ENCODE measurements at places on chromosomes 11 and 22.

- DNase-seq = no peak
- peak overlapping the region; percentile 24 for H3K4me3 ChIP-seq
- peaks cover 44% of the 10 kb centered on the region for H3K4me1 ChIP-seq
- peaks cover 56% of the 10 kb centered on the region for H3K36me3 ChIP-seq
Observed at GRCh38 chr11:32586576-32587190, 3.1 kb downstream of the EIF3M start.

GRCh38 chr11:113504071-113504470 is 28.9 kb upstream of the DRD2 start:
- no peaks in the 10 kb centered on the region for H3K4me1 ChIP-seq
- no peak overlapping the region for H3K27ac ChIP-seq

GRCh38 chr22:43530349-43531201 is 118.8 kb downstream of the MPPED1 start:
- H3K4me1 ChIP-seq = no peaks in the 10 kb centered on the region
- no peak overlapping the region for H3K4me3 ChIP-seq
- H3K27me3 ChIP-seq = no peaks in the 10 kb centered on the region

GRCh38 chr11:73565804-73566203 is 32.1 kb downstream of the FAM168A start:
- no peak overlapping the region for H3K27ac ChIP-seq
- no peaks in the 10 kb centered on the region for H3K27me3 ChIP-seq
- H3K4me1 ChIP-seq = no peaks in the 10 kb centered on the region
- H3K36me3 ChIP-seq = peaks cover 2% of the 10 kb centered on the region
- no peak for DNase-seq
- no peak overlapping the region for H3K4me3 ChIP-seq

GRCh38 chr11:118911880-118912741 is 13.6 kb downstream of the BCL9L start:
- H3K27ac ChIP-seq = peak overlapping the region; percentile 95
- peak; percentile 73 for DNase-seq
- H3K4me3 ChIP-seq = peak overlapping the region; percentile 68
- H3K27me3 ChIP-seq = no peaks in the 10 kb centered on the region
- H3K36me3 ChIP-seq = peaks cover 29% of the 10 kb centered on the region

DNA sequence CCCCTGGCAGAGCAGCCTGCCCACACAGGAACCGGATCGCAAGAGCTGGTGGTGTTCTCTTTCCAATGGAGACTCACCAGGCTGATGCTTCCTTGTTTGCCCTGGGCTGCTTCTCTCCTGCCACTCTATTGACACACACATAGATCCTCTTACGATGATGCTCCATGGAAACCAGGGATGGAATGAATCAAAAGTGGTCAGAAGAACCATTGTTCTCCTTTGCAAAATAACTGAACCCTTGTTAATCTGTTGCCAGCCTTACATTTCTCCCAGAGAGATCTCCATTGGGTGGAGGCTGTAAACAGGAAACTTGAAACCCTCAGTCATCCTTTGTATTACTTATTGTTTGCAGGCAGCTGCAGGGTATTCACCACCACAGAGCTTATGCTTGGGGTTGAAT is 24.6 kb upstream of the LDLRAD3 start:
- H3K4me3 ChIP-seq = no peak overlapping the region
- no peaks in the 10 kb centered on the region for H3K27me3 ChIP-seq
- H3K27ac ChIP-seq = no peak overlapping the region

- no peak overlapping the region for H3K27ac ChIP-seq
- no peaks in the 10 kb centered on the region for H3K27me3 ChIP-seq
- H3K4me3 ChIP-seq = no peak overlapping the region
- no peak for DNase-seq
- no peaks in the 10 kb centered on the region for H3K36me3 ChIP-seq
Observed at GRCh38 chr11:132528181-132528580, 1004.1 kb downstream of the OPCML start.

GRCh38 chr11:134522782-134523570 is 110.9 kb upstream of the B3GAT1 start:
- H3K27ac ChIP-seq = no peak overlapping the region
- no peaks in the 10 kb centered on the region for H3K4me1 ChIP-seq
- H3K36me3 ChIP-seq = no peaks in the 10 kb centered on the region
- H3K27me3 ChIP-seq = no peaks in the 10 kb centered on the region

DNA sequence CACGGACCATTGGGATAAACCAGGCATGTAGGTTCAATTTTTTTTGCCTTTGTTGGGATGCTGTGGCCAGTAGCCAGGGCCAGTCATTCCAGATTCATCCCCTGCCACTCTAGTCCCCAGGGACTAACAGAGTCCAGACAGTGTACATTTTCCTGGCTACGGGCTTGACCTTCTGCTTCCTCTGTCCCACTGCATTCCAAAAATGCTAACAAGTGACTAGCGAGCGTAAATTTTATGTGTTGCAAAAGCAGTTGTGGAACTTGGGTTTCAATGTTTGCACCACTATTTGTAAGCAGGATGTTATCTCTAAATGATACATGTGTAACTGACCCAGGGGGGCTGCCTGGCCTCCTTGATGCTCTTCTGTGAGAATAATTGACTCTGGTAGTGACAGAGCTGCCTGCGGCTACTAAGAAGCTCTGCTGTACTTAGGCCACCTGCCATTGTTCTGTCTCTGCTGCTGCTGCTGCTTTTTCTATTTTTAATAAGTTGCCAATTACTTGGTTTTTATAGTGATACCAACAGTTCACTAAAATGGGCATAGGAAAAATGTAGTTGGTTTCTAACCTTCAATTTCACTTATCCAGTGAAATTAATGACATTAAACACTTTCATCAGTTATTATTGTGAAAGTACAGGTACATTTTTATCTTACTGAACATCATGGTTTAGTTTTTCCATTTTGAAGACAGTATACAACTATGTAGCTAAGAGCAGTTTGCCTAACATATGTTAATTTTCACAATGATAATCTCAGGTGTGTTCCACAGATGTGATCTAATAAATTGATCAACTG is 26.8 kb downstream of the TNRC6B start:
- DNase-seq = no peak
- H3K27ac ChIP-seq = no peak overlapping the region
- no peak overlapping the region for H3K4me3 ChIP-seq

GRCh38 chr11:1310772-1311468 is 1.5 kb upstream of the TOLLIP start:
- H3K4me1 ChIP-seq = peaks cover 34% of the 10 kb centered on the region
- H3K27ac ChIP-seq = peak overlapping the region; percentile 96
- peaks cover 23% of the 10 kb centered on the region for H3K27me3 ChIP-seq
- peak overlapping the region; percentile 75 for H3K4me3 ChIP-seq

DNA sequence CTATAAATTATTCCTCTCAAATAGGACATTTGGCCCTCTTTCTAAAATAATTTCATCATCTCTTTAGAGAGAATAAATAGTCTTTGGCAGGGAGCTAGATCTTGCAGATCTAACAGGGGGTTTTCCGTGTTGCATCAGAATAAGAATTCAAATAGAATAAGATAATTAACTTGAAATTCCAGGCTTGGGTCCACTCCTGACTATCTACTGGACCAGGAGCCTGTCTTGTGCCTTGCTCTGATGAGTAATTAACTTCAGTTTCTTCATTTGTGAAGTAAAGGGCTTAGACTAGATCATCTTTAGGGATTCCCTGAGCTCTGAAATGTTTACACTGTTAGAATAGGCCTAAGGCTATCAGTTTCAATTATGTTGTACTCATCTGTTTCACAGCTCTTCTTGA is 23.5 kb upstream of the TMEM123 start:
- no peaks in the 10 kb centered on the region for H3K27me3 ChIP-seq
- H3K4me3 ChIP-seq = peak overlapping the region; percentile 12
- no peak for DNase-seq
- peaks cover 5% of the 10 kb centered on the region for H3K36me3 ChIP-seq

- H3K27me3 ChIP-seq = peaks cover 3% of the 10 kb centered on the region
- peak; percentile 39 for DNase-seq
- peak overlapping the region; percentile 70 for H3K27ac ChIP-seq
- peaks cover 48% of the 10 kb centered on the region for H3K4me1 ChIP-seq
- H3K4me3 ChIP-seq = no peak overlapping the region
Observed at GRCh38 chr11:36452236-36452940, 57.7 kb downstream of the TRAF6 start.

DNA sequence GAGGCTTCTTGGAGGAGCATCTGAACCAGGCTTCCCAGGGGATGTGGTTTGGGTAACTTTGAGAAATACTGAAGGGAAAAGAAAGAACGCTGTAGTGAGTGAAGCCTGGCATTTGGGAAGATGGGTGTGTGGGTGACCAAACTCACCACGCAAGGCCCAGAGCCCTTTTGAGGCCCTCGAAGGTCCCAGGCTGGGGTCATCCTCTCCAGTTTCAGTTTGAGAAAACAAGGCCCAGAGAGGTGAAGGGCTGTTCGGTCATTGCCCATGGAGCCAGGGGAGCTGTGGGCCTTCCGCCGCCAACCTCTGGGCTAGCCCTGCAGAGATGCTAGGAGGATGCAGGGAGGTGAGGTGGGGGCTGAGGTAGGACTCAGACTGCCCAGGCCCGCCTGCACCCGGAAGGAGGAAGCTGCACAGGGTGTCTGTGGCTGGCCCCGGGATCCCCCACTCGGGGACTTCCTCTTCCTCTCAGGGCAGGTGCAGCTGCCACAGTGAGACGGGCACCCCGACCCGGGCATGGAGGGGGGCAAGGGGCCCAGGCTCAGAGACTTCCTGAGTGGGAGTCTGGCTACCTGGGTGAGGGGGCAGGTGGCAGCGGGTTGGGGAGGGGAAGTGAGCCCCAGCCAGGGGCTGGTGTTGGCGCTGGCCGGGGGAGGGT is at the start of gene CCDC88B:
CCDC88B (plus strand) TSS at position 451 of the 655 bp plus-strand sequence; CDS start at position 514, 63 bp downstream.
- H3K36me3 ChIP-seq = peaks cover 38% of the 10 kb centered on the region
- peak within 1 kb of the TSS; percentile 91 for H3K27ac ChIP-seq
- H3K4me3 ChIP-seq = peak within 1 kb of the TSS; percentile 80
- DNase-seq = peak; percentile 91

DNA sequence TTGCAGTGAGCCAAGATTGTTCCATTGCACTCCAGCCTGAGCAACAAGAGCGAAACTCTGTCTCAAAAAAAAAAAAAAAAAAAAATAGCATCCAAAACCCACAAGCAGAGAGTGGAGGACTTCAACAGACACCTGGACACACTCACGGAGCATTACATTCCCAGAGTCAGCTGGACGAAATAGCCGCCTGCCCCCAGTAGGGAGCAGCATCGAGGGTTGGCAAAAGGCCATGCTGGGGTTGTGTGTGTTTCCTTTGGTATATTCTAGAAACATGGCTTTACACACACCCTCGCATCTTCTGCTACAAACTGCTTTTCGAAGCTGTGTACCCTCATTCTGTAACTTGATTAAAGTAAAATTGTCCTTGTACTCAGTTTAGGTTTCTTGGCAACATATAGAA is 5.3 kb downstream of the ADA2 start:
- peaks cover 35% of the 10 kb centered on the region for H3K4me1 ChIP-seq
- DNase-seq = peak; percentile 56
- no peak overlapping the region for H3K4me3 ChIP-seq
- peak overlapping the region; percentile 60 for H3K27ac ChIP-seq
- peaks cover 24% of the 10 kb centered on the region for H3K36me3 ChIP-seq

GRCh38 chr11:66340596-66341501 is 4.1 kb downstream of the BRMS1 start:
- no peaks in the 10 kb centered on the region for H3K27me3 ChIP-seq
- H3K27ac ChIP-seq = no peak overlapping the region
- peaks cover 34% of the 10 kb centered on the region for H3K36me3 ChIP-seq
- peaks cover 66% of the 10 kb centered on the region for H3K4me1 ChIP-seq
- no peak for DNase-seq

GRCh38 chr11:102332611-102332994 is 14.4 kb upstream of the BIRC2 start:
- no peak for DNase-seq
- peaks cover 43% of the 10 kb centered on the region for H3K36me3 ChIP-seq
- no peaks in the 10 kb centered on the region for H3K27me3 ChIP-seq
- H3K4me1 ChIP-seq = peaks cover 3% of the 10 kb centered on the region

GRCh38 chr11:112085822-112086421 is 634 bp downstream of the TIMM8B start:
- peak overlapping the region; percentile 99 for H3K4me3 ChIP-seq
- DNase-seq = peak; percentile 64
- H3K27ac ChIP-seq = peak overlapping the region; percentile 96
- no peaks in the 10 kb centered on the region for H3K27me3 ChIP-seq
- H3K36me3 ChIP-seq = peaks cover 82% of the 10 kb centered on the region

DNA sequence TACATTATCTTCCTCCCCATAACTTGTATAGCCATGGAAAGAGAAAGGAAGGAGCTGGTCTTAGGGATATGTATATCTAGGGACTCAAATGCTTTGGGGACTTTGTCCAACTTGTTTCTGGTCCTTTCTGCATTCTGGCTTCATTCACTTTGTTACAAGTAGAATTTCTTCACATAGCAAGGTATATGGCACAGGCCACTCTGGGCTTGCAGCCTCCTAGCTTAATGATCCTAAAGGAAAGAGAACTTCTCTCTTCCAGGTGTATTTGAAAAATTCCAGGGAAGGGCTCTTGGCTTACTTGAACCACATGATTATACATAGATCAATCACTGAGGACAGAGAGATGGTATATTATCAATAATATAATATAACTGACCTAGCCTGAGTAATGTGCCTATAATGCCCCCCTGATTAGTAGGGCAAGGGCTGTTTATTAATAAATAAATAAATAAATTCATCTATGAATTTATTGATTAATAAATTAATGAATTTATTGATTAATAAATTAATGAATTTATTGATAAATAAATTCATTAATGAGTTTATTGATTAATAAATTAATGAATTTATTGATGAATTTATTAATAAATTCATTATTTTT is 48.2 kb upstream of the CEP295 start:
- no peak overlapping the region for H3K27ac ChIP-seq
- H3K4me1 ChIP-seq = peaks cover 3% of the 10 kb centered on the region
- H3K4me3 ChIP-seq = no peak overlapping the region
- H3K36me3 ChIP-seq = no peaks in the 10 kb centered on the region
- H3K27me3 ChIP-seq = peaks cover 2% of the 10 kb centered on the region

GRCh38 chr11:94201004-94201465 is 72.4 kb downstream of the PANX1 start:
- no peaks in the 10 kb centered on the region for H3K27me3 ChIP-seq
- H3K4me3 ChIP-seq = no peak overlapping the region
- no peaks in the 10 kb centered on the region for H3K36me3 ChIP-seq
- no peak overlapping the region for H3K27ac ChIP-seq
- H3K4me1 ChIP-seq = no peaks in the 10 kb centered on the region

DNA sequence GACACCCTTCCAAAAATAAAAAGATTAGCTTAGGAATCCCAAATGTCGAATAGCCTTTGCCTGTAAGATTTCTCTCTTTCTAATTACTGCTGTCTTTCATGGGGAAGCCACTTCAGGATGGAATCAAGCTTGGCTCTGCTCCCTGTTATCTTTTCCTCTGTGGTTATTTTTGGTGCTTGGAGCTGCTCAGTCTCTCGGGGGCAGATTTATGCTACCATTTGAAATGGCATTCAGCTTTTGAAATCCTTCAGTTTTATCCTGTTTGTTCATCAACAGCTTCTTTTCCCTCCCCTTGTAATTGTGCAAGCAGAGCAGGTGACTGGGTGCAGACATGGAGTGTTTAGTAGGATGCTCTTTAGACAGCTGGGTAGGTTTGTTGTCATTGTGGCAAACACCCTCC is 111.0 kb downstream of the DBX1 start:
- H3K27me3 ChIP-seq = no peaks in the 10 kb centered on the region
- DNase-seq = no peak
- H3K4me3 ChIP-seq = no peak overlapping the region
- no peak overlapping the region for H3K27ac ChIP-seq
- H3K4me1 ChIP-seq = no peaks in the 10 kb centered on the region

Measured in activated CD8-positive, alpha-beta T cell treated with anti-CD3 and anti-CD28 coated beads, Interleukin-2, amount 10 ng/mL, durations not matched to agents 7 days and 5 days (primary cell).